ENCODE measurements at places on chromosomes 6 and 20.

GRCh38 chr20:48186447-48186846 lies 401.2 kb upstream of the SULF2 start:
- no peak for DNase-seq

DNA sequence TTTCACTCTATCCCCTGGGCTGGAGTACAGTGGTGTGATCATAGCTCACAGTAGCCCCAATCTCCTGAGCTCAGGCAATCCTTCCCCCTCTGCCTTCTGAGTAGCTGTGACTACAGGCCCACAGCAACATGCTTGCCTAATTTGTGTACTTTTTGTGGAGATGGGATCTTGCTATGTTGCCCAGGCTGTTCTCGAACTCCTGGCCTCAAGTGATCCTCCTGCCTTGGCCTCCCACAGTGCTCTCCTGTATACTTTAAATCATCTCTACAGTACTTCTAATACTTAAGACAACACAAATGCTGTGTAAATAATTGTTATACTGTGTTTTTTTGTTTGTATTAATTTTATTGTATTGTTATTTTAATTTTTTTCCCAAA lies 39.7 kb upstream of the FAM50B start:
- DNase-seq, result no peak

DNA sequence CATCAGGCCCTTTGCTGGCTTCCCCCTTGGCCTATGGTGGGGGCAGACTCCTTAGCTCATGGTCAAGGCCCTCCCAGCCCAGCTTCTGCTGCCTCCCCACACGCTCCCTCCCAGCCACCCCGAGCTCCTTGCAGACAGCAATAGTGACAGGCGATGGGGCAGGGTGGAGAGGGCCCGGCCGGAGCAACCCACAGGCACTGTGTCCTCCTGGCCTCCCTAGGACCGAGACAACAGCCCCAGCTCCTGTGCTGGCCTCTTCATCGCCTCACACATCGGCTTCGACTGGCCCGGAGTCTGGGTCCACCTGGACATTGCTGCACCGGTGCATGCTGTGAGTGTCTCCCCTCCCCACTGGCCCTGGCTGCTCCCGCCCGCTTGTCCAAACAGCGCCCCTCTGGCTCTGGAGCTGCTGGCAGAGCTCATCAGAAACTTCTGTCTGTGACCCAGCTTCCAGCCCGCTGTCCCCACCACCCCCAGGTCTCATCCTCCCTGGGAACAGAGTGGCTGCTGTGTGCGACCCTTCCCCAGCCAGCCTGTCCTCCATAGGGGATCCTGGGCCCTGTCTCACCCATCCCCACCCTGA lies 21.8 kb downstream of the NPEPL1 start:
- DNase-seq, result peak; percentile 6

DNA sequence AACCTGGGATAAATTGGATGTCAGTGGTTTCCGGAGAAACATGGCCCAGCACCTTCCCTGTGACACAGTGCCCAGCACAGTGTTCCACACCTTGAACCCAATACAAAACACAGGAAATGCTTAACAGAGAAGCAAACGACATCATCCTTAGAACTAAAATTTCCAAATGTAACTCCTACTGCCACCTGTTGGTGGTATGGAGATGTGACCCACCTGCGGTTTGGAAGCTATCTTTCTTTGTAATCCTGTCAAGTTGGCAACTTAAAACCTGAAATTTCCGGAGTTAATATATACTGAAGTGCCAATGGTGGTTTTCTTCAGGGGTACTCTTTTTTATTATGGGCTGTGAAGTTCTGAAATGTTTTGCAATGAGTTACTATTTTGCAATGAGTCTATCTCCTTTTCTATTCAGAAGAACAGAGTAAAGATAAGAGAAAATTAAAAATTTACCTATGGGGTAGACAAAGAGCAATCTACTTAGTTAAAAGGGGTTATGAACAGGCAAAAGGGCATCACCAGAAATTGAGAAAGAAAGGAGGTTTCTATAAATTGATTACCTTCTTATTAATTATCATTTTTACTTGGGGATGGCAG lies 658.8 kb downstream of the PTPRT start:
- DNase-seq, result no peak
